ENCODE measurements at places on chromosomes 1 and 21. TPM values are rescaled to one million over a fixed set of nuclear protein-coding genes. Genes with fewer than 3 reads are reported as not detected.

DNA sequence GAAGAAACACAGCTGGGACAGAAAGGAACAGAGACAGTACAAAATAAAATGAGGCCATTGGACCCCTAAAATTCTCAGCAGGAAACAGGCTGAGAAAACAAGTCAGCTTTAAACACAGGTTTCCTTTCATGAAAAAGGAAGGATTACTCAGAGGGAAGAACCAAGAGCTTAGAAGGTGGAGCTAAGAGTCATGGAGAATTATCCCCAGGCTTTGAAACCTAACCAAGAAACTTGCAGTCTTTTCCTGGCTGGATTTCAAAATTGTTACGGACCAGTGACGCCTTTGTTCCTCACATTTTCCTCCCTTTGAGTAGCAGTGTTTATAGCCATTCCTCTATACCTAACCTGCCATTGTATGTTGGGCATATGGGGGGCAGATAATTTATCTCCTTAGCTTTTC, 8.8 kb downstream of the HMGB4 start:
- H3K4me3 ChIP-seq, result no peak overlapping the region
- no peak for DNase-seq
- no peaks in the 10 kb centered on the region for H3K36me3 ChIP-seq
- H3K27me3 ChIP-seq, result no peaks in the 10 kb centered on the region

DNA sequence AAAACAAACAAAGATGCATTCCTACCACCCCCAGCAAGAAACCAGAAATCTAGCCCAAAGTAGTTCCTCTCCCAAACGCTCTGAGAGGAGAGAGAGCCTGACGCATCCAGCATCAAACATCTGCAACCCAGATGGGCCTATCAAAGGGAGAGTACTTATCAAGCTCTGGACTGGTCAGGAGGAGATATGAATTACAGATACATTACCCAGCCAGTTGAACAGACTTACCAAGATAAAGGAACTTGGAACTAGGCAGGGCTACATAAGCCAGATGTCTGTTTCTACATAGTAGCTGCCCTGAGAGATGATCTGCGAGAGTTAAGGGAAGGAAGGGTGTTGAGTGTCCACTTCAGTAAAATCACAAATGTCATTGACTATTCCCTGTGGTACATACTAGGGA, 138.4 kb downstream of the PAPPA2 start:
- H3K27me3 ChIP-seq, result no peaks in the 10 kb centered on the region
- H3K36me3 ChIP-seq, result no peaks in the 10 kb centered on the region
- DNase-seq, result no peak
- H3K27ac ChIP-seq, result no peak overlapping the region
- no peaks in the 10 kb centered on the region for H3K4me1 ChIP-seq

GRCh38 chr1:16888860-16889816, 6.6 kb upstream of the RNU1-2 start:
- H3K27ac ChIP-seq, result peak overlapping the region; percentile 88
- H3K4me1 ChIP-seq, result no peaks in the 10 kb centered on the region
- peak; percentile 78 for DNase-seq
- H3K36me3 ChIP-seq, result no peaks in the 10 kb centered on the region
- H3K27me3 ChIP-seq, result no peaks in the 10 kb centered on the region

GRCh38 chr1:10880063-10880462, 83.6 kb upstream of the CASZ1 start:
- DNase-seq, result no peak
- H3K4me3 ChIP-seq, result no peak overlapping the region
- no peaks in the 10 kb centered on the region for H3K36me3 ChIP-seq
- no peaks in the 10 kb centered on the region for H3K4me1 ChIP-seq

Gene MSH4
- total RNA-seq, result 0.49 TPM

DNA sequence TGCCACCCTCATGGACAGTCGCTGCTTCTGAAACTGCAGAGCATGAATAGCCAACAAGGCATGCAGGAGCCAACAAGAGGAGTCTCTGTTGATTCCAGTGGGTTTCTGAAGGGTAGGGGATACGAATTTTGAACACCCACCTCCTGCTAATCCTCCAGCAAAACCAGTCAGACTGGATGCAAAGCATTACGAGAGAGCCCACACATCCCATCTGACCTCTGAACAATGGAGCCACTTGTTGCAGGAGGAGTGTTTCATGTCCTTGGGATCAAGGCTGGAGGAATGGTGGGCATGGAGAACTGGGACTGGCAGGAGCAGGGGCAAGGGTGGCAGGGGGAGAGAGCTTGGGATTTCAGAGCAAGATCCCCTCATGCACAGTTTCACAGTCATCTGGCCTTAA, 1.6 kb downstream of the VTCN1 start:
- no peaks in the 10 kb centered on the region for H3K27me3 ChIP-seq
- H3K27ac ChIP-seq, result peak overlapping the region; percentile 69
- no peaks in the 10 kb centered on the region for H3K36me3 ChIP-seq
- H3K4me3 ChIP-seq, result no peak overlapping the region
- no peak for DNase-seq

Gene RNU1-1
- total RNA-seq, result 1,622 TPM

GRCh38 chr1:155979597-155980343, 1.4 kb upstream of the ARHGEF2 start:
- peak overlapping the region; percentile 99 for H3K4me3 ChIP-seq
- peak overlapping the region; percentile 50 for H3K27ac ChIP-seq
- H3K27me3 ChIP-seq, result no peaks in the 10 kb centered on the region
- no peaks in the 10 kb centered on the region for H3K36me3 ChIP-seq
- peaks cover 41% of the 10 kb centered on the region for H3K4me1 ChIP-seq

DNA sequence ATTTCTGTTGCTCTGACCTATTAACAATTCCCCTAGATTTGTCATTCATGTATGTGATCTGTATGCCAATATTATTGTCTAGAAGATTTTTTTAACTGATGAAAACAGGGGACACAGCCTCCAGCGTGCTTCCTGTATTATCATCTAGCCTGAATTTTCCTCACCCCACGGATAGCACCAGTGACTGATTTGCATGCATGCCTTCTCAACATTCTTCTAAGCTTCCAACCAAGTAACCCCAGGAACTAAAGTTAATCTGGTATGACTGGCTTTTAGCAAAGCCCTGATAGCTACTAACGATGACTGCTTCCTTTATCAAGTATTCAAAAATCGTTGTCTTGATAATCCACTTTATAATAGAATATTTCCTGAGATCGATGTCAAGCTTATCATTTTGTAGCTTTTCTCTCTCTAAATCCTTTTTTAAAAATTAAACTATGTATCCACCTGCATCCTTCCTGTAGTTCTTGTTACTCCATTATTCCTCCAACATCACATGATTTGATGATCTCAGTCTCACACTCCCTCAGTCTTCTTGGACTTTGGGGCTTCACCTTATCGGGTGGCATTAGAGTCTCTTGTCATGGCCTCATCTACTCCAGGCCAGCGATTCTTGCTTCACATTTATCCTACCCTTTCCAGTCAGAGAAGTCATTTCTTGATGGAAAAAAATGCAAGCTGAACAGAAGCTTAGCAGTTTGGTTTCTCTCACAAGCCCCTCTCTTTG, 19.0 kb downstream of the BCAR3 start:
- H3K27me3 ChIP-seq, result no peaks in the 10 kb centered on the region
- peaks cover 39% of the 10 kb centered on the region for H3K4me1 ChIP-seq
- DNase-seq, result no peak

- H3K27ac ChIP-seq, result no peak overlapping the region
- H3K4me1 ChIP-seq, result no peaks in the 10 kb centered on the region
- H3K36me3 ChIP-seq, result no peaks in the 10 kb centered on the region
- DNase-seq, result no peak
- H3K4me3 ChIP-seq, result no peak overlapping the region
These were observed 191.2 kb downstream of the C1orf94 start for GRCh38 chr1:34367954-34368353.

GRCh38 chr1:244545511-244545910, 84.4 kb downstream of the CATSPERE start:
- peaks cover 2% of the 10 kb centered on the region for H3K4me1 ChIP-seq
- H3K4me3 ChIP-seq, result no peak overlapping the region
- H3K36me3 ChIP-seq, result no peaks in the 10 kb centered on the region
- no peak overlapping the region for H3K27ac ChIP-seq

- H3K27me3 ChIP-seq, result no peaks in the 10 kb centered on the region
- H3K4me1 ChIP-seq, result peaks cover 46% of the 10 kb centered on the region
- H3K4me3 ChIP-seq, result no peak overlapping the region
- H3K27ac ChIP-seq, result no peak overlapping the region
- H3K36me3 ChIP-seq, result no peaks in the 10 kb centered on the region
These were observed 68.6 kb upstream of the ERRFI1 start for GRCh38 chr1:8094481-8095241.

- peak overlapping the region; percentile 53 for H3K27ac ChIP-seq
- no peak overlapping the region for H3K4me3 ChIP-seq
- peaks cover 4% of the 10 kb centered on the region for H3K4me1 ChIP-seq
- H3K27me3 ChIP-seq, result 0 out of 2 replicates have a peak, but pooled peaks cover 2% of the 10 kb centered on the region
- peak; percentile 52 for DNase-seq
These were observed 28.3 kb upstream of the RAB3GAP2 start for GRCh38 chr1:220300442-220301121.

Gene HFM1
- 0.26 TPM for total RNA-seq

GRCh38 chr1:173240609-173241008, 33.5 kb upstream of the TNFSF4 start:
- no peaks in the 10 kb centered on the region for H3K4me1 ChIP-seq
- no peak overlapping the region for H3K27ac ChIP-seq
- no peaks in the 10 kb centered on the region for H3K36me3 ChIP-seq
- H3K27me3 ChIP-seq, result no peaks in the 10 kb centered on the region
- DNase-seq, result no peak
- H3K4me3 ChIP-seq, result no peak overlapping the region

DNA sequence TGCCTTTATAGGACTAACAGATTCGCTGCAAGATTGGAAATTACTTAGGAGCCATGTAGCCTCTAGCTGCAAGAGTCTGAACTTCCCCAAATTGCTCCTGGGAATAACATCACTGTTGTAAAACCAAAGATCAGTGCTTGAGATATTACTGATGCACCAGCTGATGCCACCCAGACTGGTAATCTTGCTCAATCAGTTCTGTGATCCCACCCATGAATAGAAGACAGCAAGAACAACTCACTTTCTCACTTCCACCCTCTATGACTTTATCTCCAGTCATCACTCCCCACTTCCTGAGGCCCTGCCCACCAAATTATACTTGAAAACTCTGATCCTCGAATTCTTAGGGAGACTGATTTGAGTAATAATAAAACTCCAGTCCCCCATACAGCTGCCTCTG, 1011.1 kb downstream of the PLA2G4A start:
- H3K4me1 ChIP-seq, result peaks cover 10% of the 10 kb centered on the region
- H3K36me3 ChIP-seq, result no peaks in the 10 kb centered on the region
- H3K27ac ChIP-seq, result no peak overlapping the region
- H3K4me3 ChIP-seq, result no peak overlapping the region
- DNase-seq, result no peak
- H3K27me3 ChIP-seq, result no peaks in the 10 kb centered on the region

GRCh38 chr1:151905070-151905442, 4.3 kb downstream of the THEM4 start:
- H3K4me1 ChIP-seq, result no peaks in the 10 kb centered on the region
- H3K27me3 ChIP-seq, result no peaks in the 10 kb centered on the region
- no peak overlapping the region for H3K27ac ChIP-seq
- DNase-seq, result no peak
- no peaks in the 10 kb centered on the region for H3K36me3 ChIP-seq

- H3K4me1 ChIP-seq, result no peaks in the 10 kb centered on the region
- DNase-seq, result no peak
- H3K36me3 ChIP-seq, result no peaks in the 10 kb centered on the region
These were observed 304 bp downstream of the PLPPR5 start for GRCh38 chr1:99004254-99004860.

- no peaks in the 10 kb centered on the region for H3K36me3 ChIP-seq
- H3K27ac ChIP-seq, result no peak overlapping the region
- H3K4me1 ChIP-seq, result no peaks in the 10 kb centered on the region
- no peaks in the 10 kb centered on the region for H3K27me3 ChIP-seq
- H3K4me3 ChIP-seq, result no peak overlapping the region
These were observed 134.5 kb downstream of the LIPI start for GRCh38 chr21:14076143-14076806.

Measured in Caco-2 (cell line).